ENCODE measurements at places on chromosomes 2 and 18.
A peak's percentile ranks its signal among the peaks of the same experiment; 100 is the strongest.

GRCh38 chr18:50569930-50570329 lies 10.0 kb downstream of the MAPK4 start:
- no peak for DNase-seq

- DNase-seq: no peak
These were observed 245.5 kb upstream of the KCNJ3 start for GRCh38 chr2:154452906-154453493.

GRCh38 chr2:174666845-174667244 lies 69.2 kb upstream of the WIPF1 start:
- DNase-seq: no peak

- peak; percentile 64 for DNase-seq
These were observed 54.4 kb downstream of the EPHA4 start for GRCh38 chr2:221517696-221518151.

- peak; percentile 73 for DNase-seq
These were observed 775 bp downstream of the SPRED2 start for GRCh38 chr2:65431421-65432226.

DNA sequence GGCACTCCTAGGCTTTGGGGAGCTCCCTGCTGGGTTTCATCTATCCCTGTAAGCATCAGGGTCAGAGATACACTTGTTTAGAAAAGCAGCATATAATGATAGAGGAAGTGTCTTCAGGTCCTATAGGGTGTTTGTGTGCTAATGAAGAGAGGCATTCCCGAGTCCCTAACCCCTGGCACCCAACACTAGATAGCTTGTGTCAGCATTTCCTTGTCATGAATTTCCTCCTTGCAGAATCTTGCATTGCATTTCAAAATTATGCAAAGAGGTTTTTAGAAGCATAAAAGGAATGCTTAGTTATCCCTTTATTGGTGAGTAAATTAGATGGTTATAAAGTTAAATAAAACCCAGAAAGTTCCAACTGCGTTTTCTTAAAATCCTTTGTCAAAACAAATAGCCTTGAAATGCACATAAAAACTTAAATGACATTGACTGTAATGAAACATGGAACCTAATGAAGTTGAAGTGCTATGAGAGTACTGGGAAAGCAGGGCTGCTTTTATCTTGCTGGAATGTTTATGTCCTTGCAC lies 63.7 kb upstream of the LHCGR start:
- no peak for DNase-seq

DNA sequence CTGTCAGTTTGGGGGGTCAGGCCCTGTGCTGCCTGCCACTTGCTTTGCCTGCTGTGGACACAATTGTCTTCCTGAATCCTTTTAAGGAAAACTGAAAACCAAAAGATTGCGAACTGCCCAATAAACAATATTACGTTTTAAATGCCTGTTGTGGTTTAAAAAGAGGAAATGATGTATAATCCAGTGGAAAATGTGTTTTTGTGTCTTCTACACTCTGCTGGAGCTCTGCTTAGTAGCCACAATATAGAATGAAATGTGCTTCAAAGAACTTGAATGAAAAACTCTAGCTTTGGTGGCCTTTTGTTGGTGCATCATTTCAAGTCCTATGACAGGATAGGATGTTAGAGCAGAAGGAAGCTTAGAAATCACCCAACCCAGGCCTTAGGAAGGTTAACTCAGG lies 23.2 kb upstream of the CABYR start:
- no peak for DNase-seq

GRCh38 chr2:174688079-174688478 lies 76.2 kb downstream of the CHRNA1 start:
- DNase-seq: no peak

DNA sequence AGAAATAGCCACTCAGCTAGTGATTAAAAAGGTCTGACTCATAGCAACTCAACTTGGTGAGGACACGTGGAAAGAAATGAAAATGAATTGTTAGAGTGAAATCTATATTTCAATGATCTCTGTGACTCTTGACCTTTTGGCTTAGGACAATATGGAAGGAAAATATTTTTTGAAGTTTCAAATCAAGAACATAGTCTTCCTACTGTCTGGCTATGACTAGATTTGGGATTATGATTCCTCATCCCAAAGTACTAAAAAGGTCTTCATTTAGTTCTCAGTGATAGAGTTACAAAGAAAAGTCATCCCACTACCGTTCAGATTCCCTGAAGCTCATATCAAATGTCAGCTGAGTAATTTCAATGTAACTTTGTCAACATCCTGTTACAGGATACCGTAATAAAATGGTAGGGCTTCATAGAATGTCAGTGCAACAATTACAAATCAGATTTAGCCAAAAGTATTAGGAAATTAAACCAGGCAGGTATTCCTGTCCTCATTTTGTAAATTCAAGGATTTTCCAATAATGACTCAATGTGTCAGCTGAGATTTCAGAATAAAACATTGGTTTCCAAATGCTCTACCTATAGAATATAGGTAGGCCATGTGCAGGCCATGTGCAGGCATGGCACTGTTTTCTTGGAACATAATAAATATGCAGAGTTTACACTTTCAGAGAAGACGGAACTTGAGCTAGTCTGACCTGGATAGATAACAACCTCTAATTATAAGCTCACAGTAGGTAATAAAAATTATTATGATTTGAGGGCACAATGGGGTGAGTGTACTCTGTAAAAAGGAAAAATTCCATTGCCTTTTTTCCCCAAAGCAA lies 36.0 kb downstream of the ANKRD29 start:
- no peak for DNase-seq

GRCh38 chr2:821546-821945 lies 129.1 kb upstream of the SNTG2 start:
- no peak for DNase-seq

GRCh38 chr2:52084759-52085158 lies 1052.8 kb upstream of the NRXN1 start:
- no peak for DNase-seq

DNA sequence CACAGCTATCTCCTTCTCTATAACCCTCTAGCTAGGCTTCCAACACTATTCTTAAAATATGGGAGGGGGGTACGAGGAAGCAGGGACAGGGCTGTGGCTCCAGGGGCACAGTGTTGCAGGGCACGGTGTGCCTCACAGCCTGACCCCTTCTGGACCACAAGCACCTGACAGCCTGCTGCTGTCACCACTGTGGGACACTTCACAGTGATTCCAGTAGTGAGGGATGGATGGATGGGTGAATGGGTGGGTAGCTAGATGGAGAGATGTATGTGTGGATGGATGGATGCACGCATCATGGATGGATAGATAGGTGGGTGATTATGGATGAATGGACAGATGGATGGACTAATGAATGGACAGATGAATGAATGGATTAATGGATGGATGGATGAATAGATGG lies 21.6 kb downstream of the PXDN start:
- DNase-seq: no peak

DNA sequence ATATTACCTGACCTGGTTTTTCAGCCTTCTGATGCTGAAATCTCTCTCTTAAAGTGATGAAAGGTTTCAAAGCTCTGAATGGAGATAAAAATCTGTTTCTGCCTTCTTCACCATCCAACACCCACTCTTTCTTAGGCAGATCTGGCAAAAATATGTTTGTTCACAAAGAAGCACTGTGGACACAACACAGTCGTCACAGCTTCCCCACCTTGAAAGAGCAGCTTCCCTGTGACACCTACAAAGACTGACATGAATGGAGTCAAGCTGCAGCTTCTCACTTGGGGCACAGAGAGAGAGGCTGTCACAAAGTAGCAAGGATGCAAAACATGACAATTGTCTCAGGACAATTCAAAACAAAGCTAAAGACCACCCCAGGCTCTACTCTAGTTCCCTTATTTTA lies 86.5 kb downstream of the ICOS start:
- DNase-seq: no peak

GRCh38 chr2:133726973-133727372 lies 158.7 kb upstream of the NCKAP5 start:
- DNase-seq: no peak

DNA sequence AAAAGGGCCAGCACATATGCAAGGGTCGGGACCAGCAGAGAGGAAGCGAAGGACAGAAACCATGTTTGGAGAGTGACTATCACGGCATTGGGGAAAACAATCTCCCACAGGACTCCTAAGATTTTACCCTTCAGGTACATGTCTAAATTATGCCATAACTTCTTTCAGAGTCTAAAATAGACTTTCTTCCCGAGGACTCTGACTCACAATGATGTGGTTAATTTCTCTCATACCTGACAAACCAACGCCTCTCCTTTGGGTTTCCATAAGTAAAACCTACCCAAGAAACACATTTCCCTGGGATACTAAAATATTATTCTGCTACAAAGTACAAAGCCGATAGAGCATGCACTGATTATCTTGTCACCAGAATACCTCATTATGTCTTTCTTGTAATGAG lies 127.8 kb upstream of the NETO1 start:
- DNase-seq: no peak

DNA sequence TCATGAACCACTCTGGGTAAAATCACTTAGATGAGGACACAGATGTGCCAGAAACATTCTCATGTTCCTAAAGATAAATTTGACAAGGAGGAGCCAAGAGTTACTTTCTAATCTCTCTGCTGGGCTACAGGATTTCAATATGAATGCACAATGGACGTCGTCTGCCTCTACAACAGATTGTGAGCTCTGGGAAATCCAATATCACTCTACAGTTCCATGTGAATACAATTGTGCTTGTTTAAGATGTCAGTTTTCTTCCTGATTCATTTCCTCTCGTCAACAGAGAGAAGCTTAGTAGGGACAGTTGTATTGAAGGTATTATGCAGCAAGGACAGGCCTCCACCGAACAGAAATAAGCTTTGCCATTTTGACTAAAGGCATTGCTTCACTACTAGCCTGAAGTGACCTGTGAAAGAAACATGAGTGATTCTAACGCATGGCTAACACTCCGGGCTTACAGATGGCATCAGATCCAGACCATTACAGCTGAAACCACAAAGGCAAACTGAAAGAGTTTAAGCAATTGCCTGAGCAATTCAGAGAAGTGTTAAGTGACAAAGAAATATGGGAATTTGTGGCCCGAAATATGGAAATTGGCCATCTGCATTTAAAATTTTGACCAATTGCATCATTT lies 1591.5 kb downstream of the LRP1B start:
- DNase-seq: no peak

GRCh38 chr18:59040770-59041148 lies 98.9 kb upstream of the SEC11C start:
- DNase-seq: no peak

DNA sequence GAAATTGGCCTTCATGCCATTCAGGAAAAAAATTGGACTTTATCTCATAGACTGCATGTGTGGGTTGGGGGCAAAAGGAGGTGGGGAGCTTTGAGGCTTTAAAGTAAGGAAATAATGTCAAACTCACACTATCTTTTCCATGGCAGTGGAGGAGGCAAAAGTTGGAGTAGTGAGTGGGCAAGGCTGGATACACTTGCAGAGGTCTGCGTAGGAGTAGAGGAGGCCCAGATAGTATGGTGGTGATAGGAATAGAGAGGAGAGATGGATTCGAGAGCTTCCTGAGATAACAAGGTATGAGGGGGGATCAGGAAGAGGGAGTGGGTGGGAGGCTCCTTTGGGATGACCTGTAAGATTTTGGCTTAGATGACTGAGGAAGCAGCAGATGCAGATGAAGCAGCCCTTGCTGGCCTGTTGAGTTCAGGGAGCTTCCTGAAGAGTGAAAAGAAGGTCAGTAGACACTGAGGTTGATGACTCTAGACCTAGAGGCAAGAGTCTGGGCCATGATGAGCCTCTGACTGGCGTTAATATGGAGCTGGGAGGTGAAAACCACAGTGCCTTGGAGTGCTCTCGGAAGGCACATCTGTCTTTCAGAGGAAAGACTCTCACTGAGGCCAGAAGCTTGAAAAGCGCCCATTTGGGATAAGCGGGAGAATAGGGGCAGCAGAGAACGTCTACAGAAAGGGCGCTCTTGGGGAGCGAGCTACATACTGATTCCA lies 5.8 kb downstream of the UNC50 start:
- no peak for DNase-seq

DNA sequence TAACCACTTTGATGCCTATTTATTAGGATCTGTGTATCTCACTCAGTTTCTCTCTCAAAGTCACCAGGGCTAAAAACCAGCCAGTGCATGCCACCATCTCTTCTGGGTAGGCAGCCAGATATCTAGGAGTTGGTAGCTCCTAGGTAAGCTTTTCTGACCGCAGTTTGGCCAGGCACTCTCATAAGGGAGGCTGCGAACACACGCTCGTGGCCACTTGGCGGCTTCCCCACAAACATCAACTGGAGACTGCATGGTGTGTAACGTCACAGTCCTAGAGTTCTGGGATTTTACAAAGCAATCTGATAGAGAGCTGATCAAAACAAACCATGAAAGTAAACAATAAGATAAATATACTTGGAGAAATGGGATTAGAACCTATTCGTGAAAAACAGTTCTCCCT lies 424.3 kb upstream of the ACVR2A start:
- DNase-seq: no peak

- DNase-seq: no peak
These were observed 23.0 kb upstream of the HS6ST1 start for GRCh38 chr2:128341621-128342020.

- DNase-seq: no peak
These were observed 154.1 kb upstream of the REV1 start for GRCh38 chr2:99643787-99644418.

DNA sequence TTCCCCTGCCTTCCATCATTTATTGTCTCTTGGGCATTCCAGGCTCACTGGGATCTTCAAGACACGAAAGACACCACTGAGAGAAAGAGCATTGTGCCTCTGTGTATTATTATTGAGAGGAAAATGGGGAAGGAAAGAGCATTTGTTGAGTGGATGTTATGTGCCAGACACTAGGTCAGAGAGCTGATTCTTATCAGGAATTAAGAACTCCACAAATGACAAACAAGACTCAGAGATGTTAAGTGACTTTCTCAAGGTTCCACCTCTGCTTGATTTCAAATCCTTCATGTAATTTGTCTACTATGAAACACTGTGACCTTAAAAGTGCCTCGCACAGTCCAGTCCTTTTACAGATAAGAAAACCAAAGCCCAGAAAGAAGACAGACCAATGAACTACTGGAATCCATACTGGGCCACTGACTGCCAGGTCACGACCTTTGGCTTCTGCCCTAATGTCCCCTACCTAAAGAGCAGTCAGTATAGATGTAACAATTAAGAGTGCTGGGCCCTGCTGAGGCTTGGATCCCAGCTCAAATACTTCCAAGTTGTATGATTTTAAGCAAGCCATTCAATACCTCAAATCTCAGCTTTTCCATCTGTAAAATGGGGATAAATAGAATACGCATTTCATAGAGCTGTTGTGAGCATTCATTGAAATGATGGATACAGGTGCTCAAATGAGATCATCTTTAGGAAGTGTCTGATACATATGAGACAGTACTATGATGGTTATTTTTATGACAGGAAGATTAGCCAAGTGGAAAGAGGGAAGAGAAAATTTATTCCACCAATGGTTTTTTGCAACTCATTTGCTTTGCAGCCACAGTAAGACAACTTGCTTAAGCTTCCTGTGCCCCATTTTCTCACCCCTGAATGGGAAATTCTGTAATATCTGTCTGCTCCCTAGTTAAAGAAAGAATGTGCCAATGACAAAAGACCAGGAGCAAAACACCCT lies 10.9 kb downstream of the KLF7 start:
- DNase-seq: no peak

GRCh38 chr2:38934742-38935141 lies 45.1 kb downstream of the ARHGEF33 start:
- no peak for DNase-seq

- DNase-seq: no peak
These were observed 398.6 kb downstream of the DCDC2C start for GRCh38 chr2:4101936-4102335.
